A549 treated with CpdA at 1 μM for 4 hours (cell line): ENCODE measurements at places on chromosomes 1 and 21. TPM values are rescaled to one million over a fixed set of nuclear protein-coding genes. Genes with fewer than 3 reads are reported as not detected.

Gene C1orf210
- not detected in 5 replicates for total RNA-seq

Gene ANKRD35
- total RNA-seq: 0.04 TPM in 1 of 5 replicates, not detected in the others

Gene CCDC185
- 0.10 to 0.20 TPM (median 0.13 TPM) in 5 replicates for total RNA-seq

Gene CD1B
- total RNA-seq: not detected in 5 replicates

Gene RAD54L
- 10.2 to 12.8 TPM (median 12.1 TPM) in 5 replicates for total RNA-seq

Gene GPR52
- total RNA-seq: 0.17 TPM in 1 of 5 replicates, not detected in the others
